Activated T-cell treated with anti-CD3 and anti-CD28 coated beads, Interleukin-2, amount 50 U/mL, for 72 hours (primary cell): ENCODE measurements at places on chromosomes 11 and 22. TPM values are rescaled to one million over a fixed set of nuclear protein-coding genes. Genes with fewer than 3 reads are reported as not detected.

DNA sequence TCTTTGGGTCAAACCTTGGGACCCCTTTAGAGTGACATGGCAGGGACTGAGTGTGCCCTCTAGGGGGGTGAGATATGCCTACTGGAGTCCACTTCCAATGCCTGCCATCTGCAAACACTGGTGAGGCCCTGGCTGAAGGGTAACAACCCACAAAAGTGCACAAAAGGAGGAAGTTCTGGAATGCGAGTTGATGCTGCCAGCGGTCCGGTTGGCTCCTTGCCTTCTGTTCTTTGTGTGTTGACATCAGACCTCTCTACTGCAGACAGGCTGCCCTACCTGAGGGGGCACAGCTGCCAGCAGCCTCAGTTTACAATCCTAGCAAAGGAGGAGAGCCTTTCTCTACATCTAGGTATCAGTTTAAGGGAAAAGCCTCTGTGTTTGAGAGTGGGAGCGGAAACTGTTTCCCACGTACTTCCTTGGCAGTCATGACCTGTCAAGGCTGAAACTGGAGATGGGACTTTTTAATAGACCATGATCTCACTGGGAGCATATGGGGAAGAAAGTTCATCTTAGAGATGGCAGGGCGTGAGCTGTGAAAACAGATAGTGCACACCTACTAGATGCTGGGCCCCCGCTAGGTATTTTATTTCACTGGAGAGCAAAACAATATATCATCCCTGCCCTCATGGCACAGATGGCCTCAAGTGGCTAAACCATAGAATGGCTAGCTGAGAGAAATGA is 27.2 kb downstream of the BMAL1 start:
- no peak for DNase-seq
- H3K27me3 ChIP-seq: no peaks in the 10 kb centered on the region
- peaks cover 5% of the 10 kb centered on the region for H3K36me3 ChIP-seq

Gene MS4A2
- total RNA-seq: not detected

Gene FXYD6
- 0.17 TPM for total RNA-seq

DNA sequence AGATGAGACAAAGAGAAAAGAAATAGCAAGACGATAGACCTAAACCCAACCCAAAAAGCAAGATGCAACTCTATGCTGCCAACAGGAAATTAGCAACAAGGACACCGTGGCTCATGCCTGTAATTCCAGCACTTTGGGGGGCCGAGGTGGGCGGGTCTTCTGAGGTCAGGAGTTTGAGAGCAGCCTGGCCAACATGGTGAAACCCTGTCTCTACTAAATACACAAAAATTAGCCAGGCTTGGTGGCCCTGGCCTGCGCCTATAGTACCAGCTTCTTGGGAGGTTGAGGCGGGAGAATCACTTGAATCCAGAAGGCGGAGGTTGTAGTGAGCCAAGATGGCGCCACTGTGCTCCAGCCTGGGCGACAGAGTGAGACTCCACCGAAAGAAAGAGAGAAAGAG is 24.3 kb upstream of the IL10RA start:
- peak overlapping the region; percentile 60 for H3K27ac ChIP-seq
- no peak overlapping the region for H3K4me3 ChIP-seq
- peaks cover 36% of the 10 kb centered on the region for H3K4me1 ChIP-seq
- no peak for DNase-seq

GRCh38 chr11:89168396-89168795 is 9.3 kb upstream of the TYR start:
- H3K27ac ChIP-seq: no peak overlapping the region
- H3K4me1 ChIP-seq: no peaks in the 10 kb centered on the region
- H3K4me3 ChIP-seq: no peak overlapping the region

DNA sequence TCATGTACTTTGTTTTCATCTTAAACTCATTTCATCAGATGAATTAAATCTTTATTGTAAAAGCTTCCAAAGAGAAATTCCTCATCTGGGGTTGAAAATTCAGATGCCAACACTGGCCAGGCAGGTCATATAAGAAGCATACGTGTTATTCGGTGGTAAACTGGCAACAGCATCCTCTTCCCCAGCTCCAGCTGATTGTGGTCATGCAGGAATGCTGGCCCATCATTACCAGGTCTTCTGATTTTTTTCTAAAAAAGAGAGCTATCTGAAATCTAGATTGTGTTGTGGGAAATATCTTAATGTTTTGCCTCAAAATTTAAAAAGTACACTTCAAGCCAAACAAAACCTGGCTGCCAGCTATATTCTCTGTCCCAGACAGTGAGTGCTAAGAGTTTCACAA is 53.6 kb downstream of the ARFGAP2 start:
- no peaks in the 10 kb centered on the region for H3K4me1 ChIP-seq
- no peaks in the 10 kb centered on the region for H3K36me3 ChIP-seq
- H3K4me3 ChIP-seq: no peak overlapping the region
- no peaks in the 10 kb centered on the region for H3K27me3 ChIP-seq

GRCh38 chr11:119366690-119367620 is 14.5 kb downstream of the USP2 start:
- peaks cover 16% of the 10 kb centered on the region for H3K4me1 ChIP-seq
- H3K27me3 ChIP-seq: peaks cover 51% of the 10 kb centered on the region
- no peak overlapping the region for H3K27ac ChIP-seq
- H3K4me3 ChIP-seq: no peak overlapping the region
